ENCODE measurements at places on chromosomes 6 and 20. TPM values are rescaled to one million over a fixed set of nuclear protein-coding genes. Genes with fewer than 3 reads are reported as not detected.

Gene PAK5
- 0.22 TPM for polyA plus RNA-seq

Gene CNR1
- 0.17 TPM for polyA plus RNA-seq

Gene THBS2
- polyA plus RNA-seq: 2.7 TPM

Gene MATN4
- 0.19 TPM for polyA plus RNA-seq

Data from kidney (tissue), 22 donors.